ENCODE measurements at places on chromosomes 11 and 22.
A peak's percentile ranks its signal among the peaks of the same experiment; 100 is the strongest.

DNA sequence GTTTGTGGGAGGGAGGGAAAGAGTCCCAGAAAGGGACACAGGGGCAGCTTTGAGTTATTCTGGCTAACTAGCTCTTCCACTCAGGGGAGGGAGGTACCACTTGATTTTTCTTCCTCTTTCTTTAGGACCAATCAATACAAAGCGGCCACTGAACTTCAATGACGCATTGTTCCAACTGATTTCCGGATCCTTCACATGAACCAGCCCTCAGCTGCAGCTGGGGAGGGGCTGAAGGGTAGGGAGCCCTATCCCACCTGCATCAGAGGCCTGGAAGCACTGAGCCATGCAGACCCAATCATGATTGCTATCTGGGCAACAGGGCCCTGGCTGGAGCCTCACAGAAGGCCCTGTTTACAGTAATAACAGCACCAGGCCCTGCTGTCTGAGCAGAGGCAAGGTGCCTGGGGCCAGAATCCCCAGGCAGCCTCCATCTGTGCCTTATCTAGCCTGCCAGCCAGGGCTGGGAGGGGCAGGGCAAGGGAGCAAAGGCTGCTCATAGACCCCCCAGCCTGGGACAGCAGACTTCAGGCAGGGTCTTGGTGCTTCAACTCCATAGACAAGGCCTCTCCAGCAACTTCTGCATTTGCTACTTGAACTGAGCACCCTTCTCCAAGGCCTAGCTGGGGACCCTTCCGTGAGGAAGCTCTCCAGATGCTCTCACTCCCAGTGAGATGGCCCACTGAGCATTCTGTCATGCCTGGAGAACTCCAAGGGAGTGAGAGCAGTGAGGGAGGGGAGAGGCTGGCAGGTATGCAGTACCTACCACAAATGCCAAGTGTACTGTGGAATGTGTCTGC is 22.5 kb downstream of the CLPB start:
- DNase-seq = no peak

DNA sequence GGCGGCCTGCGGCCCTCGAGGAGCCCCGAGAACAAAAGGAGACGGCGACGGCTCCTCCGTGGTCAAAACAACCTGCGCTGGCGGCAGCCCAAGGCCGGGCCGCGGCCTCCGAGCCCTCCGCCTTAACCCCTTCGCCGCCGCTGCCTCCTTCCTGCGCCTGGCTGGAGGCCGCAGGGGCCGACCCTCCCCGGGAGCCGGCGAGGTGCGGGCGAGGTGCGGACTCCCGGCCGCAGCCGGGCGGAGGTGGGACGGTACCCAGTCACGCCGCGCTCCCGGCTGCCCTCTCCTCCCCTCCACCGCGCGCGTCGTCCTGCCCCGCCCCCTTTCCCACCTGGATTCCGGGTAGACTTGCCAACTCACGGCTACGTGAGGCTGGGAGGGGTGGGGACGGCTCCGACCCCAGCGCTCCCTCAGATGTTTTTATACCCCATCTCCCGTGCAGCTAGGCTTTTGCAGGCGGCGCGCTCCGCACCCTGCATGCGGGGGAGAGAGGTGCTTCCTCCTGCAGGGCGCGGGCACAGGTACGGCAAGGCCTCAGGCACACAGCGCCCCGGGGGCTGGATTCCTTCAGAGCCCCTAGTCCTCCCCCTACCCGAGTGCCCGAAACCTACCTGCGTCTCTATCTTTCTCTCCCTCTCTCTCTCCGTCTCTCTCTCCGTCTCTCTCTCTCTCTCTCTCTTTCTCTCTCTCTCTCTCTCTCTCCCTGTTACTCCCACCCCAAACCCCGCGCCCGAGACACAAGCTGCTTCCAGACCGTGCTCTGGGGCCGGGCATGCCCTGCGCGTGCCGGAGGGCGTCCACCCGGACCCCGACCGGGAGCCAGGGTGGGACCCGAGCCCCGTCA is 2.0 kb downstream of the PDGFB start:
- DNase-seq = no peak

GRCh38 chr11:131938351-131938751 is 567.9 kb downstream of the NTM start:
- DNase-seq = no peak

GRCh38 chr22:42892571-42893316 is 35.7 kb upstream of the ARFGAP3 start:
- no peak for DNase-seq

DNA sequence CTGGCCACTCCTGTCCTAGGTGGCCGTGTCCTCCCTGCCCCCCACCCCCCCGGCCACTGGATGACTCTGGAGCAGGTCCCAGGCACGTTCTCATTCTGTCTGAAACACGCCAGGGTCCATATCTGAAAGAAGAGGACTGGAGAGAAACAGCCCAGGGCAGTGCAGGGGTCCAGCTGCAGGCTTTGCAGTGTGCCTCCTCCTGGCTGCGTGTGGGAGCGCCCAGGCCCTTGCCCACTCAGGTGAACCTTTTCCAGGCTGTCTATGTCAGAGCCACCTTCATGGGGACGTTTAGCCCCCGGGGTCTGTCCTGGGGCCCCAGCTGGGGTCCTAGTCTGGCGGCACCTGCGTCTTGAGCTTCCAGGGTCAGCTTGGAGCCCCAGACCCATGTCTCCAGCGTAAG is 15.6 kb downstream of the GRAMD4 start:
- no peak for DNase-seq

DNA sequence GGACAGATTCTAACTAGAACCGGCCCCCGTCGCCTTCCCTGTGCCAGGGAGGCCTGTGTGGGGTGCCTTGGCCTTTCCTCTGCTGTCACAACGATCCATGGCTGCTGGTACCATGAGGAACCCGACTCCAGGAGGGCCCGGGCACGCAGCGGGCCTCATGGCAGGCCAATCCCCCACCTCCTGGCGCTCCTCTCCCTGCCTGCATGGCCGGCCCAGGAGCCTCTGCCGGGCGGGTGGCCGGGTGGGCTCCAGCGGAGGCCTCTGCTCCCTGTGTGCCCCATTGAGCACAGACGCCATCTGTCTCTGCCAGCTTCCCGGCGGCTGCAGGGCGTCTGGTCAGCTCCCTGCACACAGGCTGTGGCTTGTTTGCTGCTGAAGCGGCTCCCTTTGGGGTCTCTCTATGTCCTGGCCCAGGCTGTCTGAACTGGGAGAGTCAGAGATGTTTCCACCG is 86.5 kb downstream of the MYEOV start:
- DNase-seq = peak; percentile 51

Data from sciatic nerve (tissue), 2 donors.